Stimulated activated CD4-positive, alpha-beta T cell treated with anti-CD3 and anti-CD28 coated beads, TNF-alpha, amount 100 ng/mL, for 48 hours (primary cell): ENCODE measurements at places on chromosomes 5 and 9.

DNA sequence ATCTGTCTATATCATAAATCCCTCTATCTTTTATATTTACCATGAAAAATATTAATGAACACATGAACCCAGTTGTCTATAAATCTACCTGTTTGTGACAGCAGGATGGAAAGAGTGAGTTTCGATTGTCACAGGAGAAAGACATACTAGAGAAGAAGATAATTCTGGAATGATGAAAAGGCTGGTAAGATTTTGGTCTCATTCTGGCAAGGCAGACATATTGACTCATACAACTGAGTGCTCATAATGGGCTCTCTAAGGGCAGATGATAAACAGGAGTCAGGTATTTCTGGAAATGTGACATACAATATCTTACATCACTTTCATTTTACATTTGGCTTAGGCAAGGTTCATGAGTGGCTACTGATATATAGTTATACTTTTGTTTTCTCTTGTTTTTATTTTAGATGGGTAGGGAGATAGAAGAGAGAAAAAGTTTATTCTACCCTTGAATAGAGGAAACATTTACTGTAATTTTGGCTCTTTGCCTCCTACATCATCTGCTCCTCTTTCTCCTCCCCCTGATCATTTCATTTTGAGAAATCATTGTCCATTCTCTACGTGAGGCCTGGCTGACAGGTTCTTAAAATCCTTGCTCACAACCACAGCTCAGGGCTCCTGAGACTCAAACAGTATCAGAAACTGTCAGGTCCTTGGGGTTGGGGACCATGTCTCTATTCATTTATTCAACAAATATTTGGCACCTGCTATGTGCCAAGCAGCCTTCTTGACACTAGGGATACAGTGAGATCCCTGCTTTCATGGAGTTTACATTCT, 14.4 kb downstream of the ELOVL7 start:
- DNase-seq, result no peak

DNA sequence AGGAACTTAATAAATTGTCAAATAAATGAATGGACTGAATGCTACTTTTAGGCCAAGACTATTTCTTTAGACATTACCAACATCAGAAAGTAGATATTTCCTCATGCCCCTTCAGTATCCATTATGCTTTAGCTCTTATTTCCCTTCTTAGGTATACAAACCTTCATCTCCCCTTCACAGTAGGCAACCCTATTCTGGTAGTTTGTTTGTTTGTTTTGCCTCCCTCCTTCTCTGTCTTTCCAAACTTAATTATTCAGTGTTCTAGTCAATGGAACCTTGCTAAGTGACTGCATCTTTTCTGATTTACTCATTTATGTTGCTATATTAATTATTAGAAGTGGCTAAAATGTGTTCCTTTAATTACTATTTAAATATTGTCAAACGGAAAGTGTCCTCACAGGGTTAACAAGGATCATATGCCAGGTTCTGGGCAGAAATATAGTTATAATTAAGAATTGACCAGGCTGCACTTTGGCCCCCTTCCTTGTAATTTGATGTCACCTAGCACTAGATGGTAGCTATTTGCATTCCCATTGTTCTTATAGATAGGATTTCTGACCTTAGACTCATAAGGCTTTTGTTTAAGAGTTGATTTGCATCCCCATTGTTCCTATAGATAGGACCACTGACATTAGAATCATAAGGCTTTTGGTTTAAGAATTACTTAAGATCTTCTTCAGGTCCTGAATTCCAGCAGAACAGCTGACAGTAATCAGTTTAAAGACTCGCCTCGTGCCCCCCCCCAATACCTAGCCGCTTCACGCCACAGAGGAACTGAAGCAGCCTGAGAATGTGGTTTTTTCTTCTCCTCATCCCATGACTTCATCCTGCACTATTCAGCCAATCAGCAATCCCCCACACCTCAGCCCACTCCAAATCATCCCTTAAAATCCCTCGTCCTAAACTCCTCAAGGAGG, 84.4 kb upstream of the NUDT12 start:
- no peak for DNase-seq

DNA sequence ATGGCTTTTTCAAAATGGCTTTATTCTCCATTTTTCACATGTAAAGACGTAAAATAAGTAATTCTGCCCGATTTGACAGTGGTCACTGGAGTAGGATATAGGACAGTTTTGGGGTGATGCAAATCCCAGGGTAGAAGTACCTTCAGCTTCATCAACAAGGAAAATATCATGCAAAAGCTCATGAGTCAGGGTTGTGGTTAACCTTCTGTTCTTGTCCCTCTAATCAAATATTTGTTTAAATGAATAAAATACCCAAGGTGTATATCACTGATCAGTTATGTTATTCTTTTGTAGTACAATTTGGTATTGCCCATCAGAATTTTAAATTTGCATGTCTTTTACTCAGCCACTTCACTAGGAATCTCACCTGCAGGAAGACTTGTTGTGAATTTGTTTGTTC, 40.0 kb downstream of the FBXL7 start:
- DNase-seq, result no peak

- DNase-seq, result no peak
Measured at GRCh38 chr5:81826128-81826527, 75.2 kb upstream of the SSBP2 start.
